ENCODE measurements at places on chromosomes 5 and 9.

DNA sequence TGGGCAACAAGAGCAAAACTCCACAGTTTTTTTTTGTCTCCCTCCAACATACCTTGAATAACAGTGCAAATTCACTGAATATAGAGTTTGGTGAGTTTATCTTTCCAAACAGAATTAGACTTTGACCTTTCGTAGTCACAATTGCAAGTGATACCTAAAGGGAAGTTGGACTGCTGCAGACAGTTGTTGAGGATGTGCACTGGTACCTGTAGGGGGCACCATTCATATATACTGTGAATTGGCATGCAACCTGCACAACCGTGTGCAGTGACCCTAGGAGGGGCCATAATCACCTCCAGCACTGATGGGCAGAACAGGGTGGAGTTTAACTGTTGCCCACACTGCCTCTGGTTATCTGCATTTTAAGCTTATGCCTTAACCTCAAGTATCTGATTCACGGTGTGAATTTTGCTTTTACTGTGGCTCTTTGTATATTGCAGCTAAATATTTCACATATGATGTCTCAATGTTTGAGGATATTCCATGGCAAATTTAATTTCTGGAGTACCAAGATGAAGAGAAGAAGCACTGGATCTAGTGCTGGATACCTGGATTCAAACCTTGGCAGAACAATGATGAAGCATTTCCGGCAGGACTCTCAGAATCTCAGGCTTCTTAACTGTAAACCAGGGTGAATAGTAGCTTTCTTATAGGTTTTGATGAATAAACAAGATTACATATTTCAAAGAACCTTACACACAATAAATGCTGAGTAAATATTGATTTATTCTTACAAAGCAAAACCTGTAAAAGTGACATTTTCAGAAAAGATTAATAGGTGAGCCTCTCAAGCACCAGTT lies 144.3 kb downstream of the ACTBL2 start:
- DNase-seq: peak; percentile 44

DNA sequence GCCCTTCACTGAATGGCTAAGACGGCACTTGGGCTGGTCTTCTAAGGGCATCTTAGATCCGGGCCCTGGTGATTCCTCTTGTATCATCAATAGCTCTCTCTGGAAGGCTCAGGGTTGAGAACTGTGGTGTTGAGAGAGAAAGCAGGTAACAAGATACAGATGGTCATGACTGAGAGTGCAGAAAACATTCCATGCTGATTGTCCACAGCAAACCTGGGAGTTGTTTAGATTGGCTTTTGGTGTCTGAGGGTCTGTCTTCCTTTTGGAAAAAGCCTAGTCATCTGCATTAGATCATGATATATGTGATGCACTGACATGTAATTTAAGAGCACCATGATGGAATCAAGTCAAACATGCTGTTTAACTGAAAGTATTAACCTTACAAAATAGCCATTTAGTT lies 331.9 kb downstream of the ADAMTS6 start:
- DNase-seq: no peak

- DNase-seq: no peak
Observed at GRCh38 chr5:99334936-99335335, 406.1 kb upstream of the CHD1 start.

DNA sequence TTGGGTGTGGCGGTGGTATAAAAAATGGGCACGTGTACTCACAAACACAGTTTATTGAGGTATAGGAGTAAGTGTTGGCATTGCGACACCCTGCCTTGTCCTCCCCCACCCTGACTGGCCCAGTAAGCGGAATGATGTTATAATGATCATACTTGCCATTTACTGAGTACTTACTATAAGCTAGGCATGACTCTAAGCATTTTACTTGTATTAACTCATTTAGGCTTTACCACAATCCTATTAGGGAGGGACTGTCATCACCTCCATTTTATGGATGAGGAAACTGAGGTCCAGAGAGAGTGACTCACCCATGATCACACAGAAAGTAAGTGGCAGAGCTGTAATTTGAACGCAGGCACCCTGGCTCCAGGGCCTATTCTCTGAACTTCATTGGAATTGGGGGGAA lies 2.3 kb downstream of the SMIM3 start:
- DNase-seq: no peak

DNA sequence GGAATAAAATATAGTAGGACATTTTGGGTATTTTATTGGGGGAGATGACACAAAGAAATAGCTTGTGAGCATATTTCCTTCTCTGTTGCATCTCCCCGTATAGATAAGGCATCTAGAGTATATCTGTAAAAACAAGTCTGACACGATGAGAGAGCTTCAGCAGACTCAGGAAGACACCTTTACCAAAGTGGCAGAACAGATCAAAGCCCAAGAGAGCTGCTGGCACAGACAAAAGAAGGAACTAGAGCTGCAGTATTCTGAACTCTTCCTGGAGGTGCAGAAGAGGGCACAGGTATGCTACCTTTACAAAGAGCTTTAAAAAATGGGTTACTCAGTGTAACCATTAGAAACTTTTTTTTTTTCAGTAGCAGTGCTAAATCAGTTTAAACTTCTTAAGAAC lies 176.7 kb downstream of the CCDC171 start:
- no peak for DNase-seq

Measured in HCT116 (cell line).